T-helper 22 cell (primary cell): ENCODE measurements at places on chromosomes 1 and 21.

DNA sequence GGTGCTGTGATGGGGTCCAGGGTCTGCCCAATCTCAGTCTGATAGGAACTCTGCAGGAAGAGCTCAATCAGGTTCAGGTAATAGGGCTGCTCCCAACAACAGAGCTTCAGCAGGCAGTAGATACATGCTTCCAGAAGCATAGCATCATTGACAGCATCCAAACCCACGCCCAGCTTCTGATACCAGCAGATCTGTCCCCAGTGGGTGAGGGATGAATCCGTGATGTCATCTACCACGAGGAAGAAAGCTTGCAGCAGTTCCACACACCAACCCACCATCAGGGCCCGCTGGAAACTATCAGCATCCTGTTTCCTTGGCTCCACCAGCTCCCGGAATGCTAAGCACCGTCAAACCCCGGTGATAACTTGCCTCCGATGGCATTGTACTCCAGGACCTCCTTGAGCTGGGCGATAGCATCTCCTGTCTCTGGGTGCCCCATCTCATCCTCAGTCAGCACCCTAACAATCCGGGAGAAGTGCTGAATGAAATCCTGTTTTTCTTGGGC lies 14.7 kb downstream of the NEK2 start:
- DNase-seq = no peak

DNA sequence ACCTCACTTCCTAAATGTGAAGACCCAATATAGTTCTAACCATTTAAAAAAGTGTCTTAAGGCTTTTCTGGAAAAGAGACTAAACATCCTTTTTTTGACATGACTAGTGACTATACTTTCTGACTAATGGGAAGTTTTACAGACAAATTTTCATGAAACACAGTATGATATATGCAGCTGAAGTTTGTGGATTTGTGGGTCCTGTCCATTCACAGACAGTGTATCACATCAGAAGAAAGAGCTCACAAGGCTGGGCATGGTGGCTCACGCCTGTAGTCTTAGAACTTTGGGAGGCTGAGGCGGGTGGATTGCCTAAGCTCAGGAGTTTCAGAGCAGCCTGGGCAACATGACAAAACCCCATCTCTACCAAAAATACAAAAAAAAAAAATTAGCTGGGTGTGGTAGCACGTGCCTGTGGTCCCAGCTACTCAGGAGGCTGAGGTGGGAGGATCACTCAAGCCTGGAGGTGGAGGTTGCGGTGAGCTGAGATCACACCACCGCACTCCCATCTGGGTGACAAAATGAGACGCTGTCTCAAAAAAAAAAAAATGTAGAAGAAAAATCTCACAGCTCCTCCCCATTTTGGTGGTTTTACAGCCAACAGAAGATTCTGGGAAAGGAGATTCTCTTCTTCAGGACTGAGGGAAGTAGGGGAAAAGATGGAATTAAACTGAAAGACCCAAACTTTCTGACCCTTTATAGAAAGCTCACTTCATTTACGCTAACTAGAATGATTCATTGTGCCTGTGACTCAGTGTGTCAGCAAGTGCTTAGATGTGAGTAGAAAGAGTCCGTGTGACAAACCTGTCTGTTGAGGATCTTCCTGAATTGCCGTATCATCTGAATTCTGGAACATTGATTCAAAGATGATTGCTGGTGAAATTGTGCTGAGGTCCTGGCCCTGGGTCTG lies 15.2 kb upstream of the YRDC start:
- no peak for DNase-seq

- no peak for DNase-seq
Observed at GRCh38 chr1:203211812-203212211, 17.7 kb downstream of the CHIT1 start.

- DNase-seq = peak; percentile 55
Observed at GRCh38 chr1:200738949-200739651, 407 bp downstream of the CAMSAP2 start.

DNA sequence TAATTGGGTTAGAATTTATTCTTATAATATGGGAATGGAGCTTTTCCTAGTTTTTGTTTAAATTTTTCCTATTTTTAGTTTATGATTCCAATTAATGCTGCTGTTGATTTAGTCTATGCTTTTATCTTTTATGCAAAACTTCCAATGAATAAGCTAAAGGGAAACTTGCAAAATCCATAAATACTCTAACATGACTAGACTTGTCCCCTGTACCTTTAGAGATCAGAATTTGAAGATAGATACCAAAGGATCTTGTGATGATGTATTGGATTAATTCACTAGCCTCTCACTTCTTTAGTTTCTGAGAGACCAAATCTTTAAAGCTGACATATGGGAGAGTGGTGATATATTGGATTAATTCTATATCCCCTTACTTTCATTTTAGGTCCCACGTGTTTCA lies 306.6 kb upstream of the PRMT6 start:
- no peak for DNase-seq

GRCh38 chr1:236829085-236829484 lies 34.0 kb downstream of the MTR start:
- DNase-seq = no peak

- DNase-seq = no peak
Observed at GRCh38 chr1:115796897-115797296, 28.4 kb upstream of the CASQ2 start.

GRCh38 chr1:151692226-151692625 lies 24.4 kb downstream of the CELF3 start:
- DNase-seq = no peak

- no peak for DNase-seq
Observed at GRCh38 chr1:3968851-3969250, 68.8 kb upstream of the C1orf174 start.

- no peak for DNase-seq
Observed at GRCh38 chr1:233034836-233035235, 84.4 kb downstream of the NTPCR start.

DNA sequence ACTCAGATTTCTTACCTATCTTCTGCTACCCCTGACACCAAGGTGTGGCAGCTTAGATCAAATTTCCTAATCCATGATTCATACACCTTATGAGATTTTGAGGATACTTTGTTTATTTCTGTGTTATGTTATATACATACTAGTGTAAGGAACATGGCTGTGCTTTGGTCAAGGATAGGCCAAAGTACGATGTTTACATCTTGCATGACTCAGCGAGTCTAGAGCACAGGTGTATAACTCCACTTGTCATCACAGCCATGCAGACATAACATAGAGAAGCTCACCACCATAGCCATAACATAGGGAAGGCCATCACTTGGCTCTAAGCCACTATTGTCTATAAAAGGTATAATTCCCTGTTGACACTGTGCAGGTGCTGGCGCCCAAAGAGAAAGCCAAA lies 61.2 kb downstream of the GBP6 start:
- DNase-seq = no peak
